ENCODE measurements at places on chromosomes 4 and X.

- H3K27me3 ChIP-seq: no peaks in the 10 kb centered on the region
- no peak for DNase-seq
- 0 out of 2 replicates have a peak, but pooled peaks cover 5% of the 10 kb centered on the region for H3K36me3 ChIP-seq
- H3K4me1 ChIP-seq: no peaks in the 10 kb centered on the region
Measured at GRCh38 chr4:146202665-146203064, 11.7 kb upstream of the REELD1 start.

- no peaks in the 10 kb centered on the region for H3K36me3 ChIP-seq
- H3K27me3 ChIP-seq: no peaks in the 10 kb centered on the region
- peaks cover 16% of the 10 kb centered on the region for H3K4me1 ChIP-seq
- H3K27ac ChIP-seq: no peak overlapping the region
Measured at GRCh38 chr4:112910109-112910736, 139.2 kb upstream of the ANK2 start.

DNA sequence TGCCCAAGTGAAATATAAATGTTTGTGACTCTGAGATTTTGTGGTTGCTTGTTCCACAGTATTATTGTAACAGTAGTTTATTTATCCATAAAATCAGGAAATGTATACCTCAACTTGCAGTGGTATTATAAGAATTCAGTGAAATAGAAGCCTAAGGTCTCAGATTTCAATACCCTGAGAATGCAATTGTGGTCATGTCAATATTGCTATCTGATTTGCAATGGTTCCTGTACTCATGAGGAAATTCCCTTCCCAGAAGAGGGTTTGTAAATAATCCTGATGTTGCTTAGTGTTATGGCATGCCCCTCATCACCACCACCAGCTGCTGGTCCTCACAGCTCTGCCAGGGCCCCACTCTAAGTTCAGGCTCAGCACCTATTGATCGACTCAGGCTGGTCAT lies 67.8 kb downstream of the SLC34A2 start:
- no peak for DNase-seq
- H3K27me3 ChIP-seq: peaks cover 3% of the 10 kb centered on the region
- no peak overlapping the region for H3K4me3 ChIP-seq
- H3K27ac ChIP-seq: no peak overlapping the region

DNA sequence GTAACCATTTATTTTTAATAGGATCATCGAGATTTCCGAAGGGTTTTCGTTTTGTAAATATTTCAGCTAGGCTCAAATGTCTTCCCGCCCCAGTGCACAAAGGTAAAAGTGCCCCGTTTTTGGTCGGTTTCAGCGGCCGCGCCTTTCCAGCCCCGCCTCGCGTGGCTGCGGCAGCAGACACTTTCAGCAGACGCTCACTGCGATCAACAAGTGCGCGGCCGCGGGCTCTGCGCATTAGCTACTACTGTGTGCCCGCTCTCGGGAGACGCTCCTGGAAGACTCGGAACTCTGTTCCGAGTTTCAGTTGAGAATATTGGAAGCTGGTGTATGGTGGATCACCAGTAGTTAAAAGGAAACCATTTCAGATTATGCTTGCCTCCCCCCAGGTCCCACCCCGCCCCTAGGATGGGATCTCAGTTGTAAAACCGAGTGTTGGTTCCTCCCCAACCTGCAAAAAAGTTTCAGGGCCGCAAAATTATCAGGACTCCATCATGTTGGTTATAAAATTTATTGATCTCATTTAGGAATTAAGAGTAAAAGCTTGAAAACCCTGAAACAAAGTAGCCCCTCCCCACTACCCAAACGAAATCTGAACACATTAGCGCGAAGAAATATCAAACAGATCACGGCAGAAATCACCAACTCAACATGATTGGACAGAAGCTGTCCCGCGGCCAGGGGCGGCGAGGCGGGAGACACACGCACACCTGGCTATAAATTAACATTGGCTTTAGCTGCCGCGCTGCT lies 2.2 kb downstream of the SOX3 start:
- H3K4me1 ChIP-seq: no peaks in the 10 kb centered on the region
- no peaks in the 10 kb centered on the region for H3K36me3 ChIP-seq
- no peak overlapping the region for H3K4me3 ChIP-seq
- H3K27me3 ChIP-seq: peaks cover 25% of the 10 kb centered on the region
- no peak overlapping the region for H3K27ac ChIP-seq

DNA sequence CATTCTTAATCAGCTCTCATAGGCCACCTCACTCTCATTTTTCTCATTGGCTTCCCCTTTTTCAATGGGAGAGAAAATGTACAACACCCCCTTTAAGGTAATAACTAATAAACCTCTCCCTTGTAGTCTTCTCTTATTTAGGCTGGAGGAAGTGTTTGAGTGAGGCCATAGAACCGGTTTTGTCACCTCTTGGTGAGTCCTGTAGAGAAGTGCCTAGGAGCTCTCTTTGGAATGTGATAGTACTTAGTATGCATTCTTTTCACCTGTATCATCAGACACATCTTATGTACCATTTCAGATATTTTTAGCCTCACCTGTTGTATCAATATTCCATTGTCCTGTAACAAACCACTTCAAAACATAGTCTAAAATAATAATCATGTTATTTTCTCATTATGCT lies 3.5 kb upstream of the TAB3 start:
- no peaks in the 10 kb centered on the region for H3K36me3 ChIP-seq
- no peak for DNase-seq
- H3K4me3 ChIP-seq: no peak overlapping the region
- no peak overlapping the region for H3K27ac ChIP-seq
- no peaks in the 10 kb centered on the region for H3K27me3 ChIP-seq

DNA sequence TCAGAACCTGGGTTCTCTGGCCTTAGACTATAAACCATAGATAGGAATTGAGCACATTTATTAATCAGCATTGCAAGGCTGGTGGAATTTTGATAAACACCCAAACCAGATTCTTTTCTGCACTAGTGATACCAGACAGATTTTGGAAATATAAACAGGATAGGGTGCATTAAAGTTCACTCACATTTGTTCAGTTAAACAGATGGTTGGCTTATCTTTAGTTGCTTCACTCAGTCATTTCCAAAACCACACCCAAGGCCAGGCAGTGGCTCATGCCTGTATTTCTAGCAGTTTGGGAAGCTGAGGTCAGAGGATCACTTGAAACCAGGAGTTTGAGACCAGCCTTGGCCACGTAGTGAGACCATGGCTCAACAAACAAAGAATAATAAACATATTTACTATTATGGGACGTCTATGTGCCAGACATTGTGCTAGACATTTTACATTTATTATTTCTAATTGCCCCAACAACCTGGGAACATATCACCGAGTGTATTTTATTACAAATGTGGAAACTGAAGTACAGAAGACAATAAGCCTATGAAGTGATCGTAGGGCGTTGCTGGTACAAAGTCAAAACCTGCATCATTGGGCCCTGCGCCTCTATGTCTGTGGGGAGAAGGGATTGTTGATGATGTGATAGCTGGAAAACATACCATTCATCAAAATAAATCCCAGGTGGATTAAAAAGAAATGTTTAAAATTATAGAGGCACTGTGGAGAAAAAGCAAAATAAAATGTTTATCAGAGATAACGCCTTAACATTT lies 15.0 kb downstream of the ADD1 start:
- no peak for DNase-seq
- H3K4me3 ChIP-seq: no peak overlapping the region
- H3K27ac ChIP-seq: peak overlapping the region; percentile 61
- H3K27me3 ChIP-seq: no peaks in the 10 kb centered on the region
- H3K36me3 ChIP-seq: peaks cover 14% of the 10 kb centered on the region

DNA sequence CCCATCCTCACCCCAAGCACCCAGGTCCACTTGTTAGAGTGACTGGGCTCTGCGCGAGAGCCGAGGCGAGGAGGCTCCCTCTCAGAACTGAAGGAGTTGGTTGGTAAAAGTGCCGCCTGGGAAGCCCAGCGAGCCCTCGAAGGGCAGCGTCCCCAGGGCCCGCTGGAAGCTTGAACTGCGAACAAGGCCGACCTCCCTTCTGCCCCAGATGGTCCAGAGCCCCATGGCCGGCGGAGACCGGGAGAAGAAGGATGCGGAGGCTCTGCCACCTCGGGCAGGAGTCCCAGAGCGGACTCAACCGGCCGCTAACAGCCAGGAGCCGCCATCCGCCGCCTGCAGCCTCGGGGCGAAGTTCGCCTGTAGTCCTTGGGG lies 116.3 kb upstream of the TEX13C start:
- H3K36me3 ChIP-seq: no peaks in the 10 kb centered on the region
- H3K4me3 ChIP-seq: no peak overlapping the region
- H3K27me3 ChIP-seq: peaks cover 4% of the 10 kb centered on the region
- no peak overlapping the region for H3K27ac ChIP-seq
- H3K4me1 ChIP-seq: no peaks in the 10 kb centered on the region

- H3K4me3 ChIP-seq: 0 out of 2 replicates have a peak overlapping the region, but pooled peaks have one; percentile 20
- peaks cover 36% of the 10 kb centered on the region for H3K4me1 ChIP-seq
- no peaks in the 10 kb centered on the region for H3K27me3 ChIP-seq
- peak overlapping the region; percentile 89 for H3K27ac ChIP-seq
- peaks cover 12% of the 10 kb centered on the region for H3K36me3 ChIP-seq
Measured at GRCh38 chr4:8392591-8393190, 47.8 kb downstream of the ACOX3 start.

DNA sequence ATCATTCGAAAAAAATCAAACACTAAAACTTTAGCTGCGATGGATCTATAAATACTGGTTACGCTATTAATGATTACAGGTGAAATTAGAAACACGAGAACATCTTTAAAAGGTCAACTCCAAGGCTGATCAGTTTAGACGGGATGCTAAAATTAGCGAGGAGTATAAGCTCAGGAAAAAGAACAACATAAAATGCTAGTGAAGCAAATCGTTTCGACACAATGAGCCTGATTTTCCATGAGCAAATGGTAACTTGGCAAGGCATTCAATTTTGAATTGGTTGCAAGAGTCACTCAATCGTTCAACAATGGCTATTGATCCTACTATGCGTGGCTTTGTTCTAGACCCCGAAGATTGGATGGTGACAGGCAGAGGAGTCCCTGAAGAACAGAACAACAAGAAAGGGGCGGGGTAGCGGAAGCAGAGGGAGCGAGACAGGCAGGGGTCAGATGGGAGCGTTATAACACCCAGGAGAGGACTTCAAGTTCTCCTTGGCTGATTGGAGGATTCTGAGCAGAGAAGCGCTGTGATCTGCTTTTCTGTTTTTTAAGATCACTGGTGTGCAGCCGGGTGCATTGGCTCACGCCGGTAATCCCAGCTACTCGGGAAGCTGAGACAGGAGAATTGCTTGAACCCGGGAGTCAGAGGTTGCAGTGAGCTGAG lies 146.5 kb downstream of the RBM47 start:
- peaks cover 24% of the 10 kb centered on the region for H3K4me1 ChIP-seq
- no peak overlapping the region for H3K27ac ChIP-seq
- H3K4me3 ChIP-seq: no peak overlapping the region
- H3K27me3 ChIP-seq: no peaks in the 10 kb centered on the region

GRCh38 chrX:40148385-40149285 lies 50.9 kb upstream of the BCOR start:
- H3K27me3 ChIP-seq: no peaks in the 10 kb centered on the region
- DNase-seq: no peak
- no peaks in the 10 kb centered on the region for H3K36me3 ChIP-seq
- H3K4me1 ChIP-seq: peaks cover 7% of the 10 kb centered on the region

GRCh38 chr4:33316033-33316432 lies 2595.9 kb downstream of the PCDH7 start:
- H3K4me3 ChIP-seq: no peak overlapping the region
- H3K4me1 ChIP-seq: no peaks in the 10 kb centered on the region
- H3K27me3 ChIP-seq: no peaks in the 10 kb centered on the region
- no peak for DNase-seq
- no peak overlapping the region for H3K27ac ChIP-seq

DNA sequence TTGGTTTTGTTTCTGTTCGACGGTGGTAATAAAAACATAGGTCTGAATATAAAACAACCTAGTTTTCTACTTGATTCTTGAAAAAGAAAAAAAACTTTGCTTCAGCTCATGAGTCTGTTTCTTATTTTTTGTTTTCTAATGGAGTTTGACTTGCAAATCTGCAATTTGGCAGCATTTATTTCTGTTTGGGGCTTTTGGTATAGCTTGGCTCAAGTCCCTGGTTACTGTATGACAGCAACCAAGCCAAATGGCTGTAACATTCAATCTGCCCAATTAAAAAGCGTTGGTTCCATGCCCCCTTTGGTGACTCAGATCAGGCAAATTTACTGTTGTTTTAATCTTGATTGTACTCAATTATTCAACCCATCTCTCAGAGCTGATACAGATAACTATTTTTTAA lies 263.4 kb downstream of the GRIA3 start:
- peaks cover 9% of the 10 kb centered on the region for H3K4me1 ChIP-seq
- no peak overlapping the region for H3K27ac ChIP-seq
- no peak overlapping the region for H3K4me3 ChIP-seq
- no peaks in the 10 kb centered on the region for H3K36me3 ChIP-seq
- no peak for DNase-seq
- H3K27me3 ChIP-seq: no peaks in the 10 kb centered on the region

DNA sequence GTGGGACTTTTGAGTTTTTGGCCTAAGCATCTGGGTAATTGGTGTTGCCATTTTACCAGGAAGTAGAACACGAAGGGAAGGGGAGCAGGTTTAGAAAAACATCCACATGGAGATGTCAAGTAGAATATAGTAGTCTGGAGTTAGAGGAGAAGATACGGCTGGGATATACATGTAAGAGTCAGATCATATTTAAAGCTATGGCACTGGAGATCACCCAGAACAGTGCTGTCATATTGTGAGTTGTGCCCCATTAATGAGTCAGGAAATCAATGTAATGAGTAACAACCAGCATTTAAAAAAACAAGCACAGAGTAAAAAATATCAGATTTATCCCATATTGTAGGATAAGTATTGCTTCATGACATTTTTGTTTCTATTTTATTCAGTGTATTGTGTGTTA lies 4.2 kb downstream of the GSTCD start:
- H3K27me3 ChIP-seq: no peaks in the 10 kb centered on the region
- H3K4me1 ChIP-seq: peaks cover 42% of the 10 kb centered on the region
- DNase-seq: no peak
- H3K4me3 ChIP-seq: peak overlapping the region; percentile 1

- peaks cover 53% of the 10 kb centered on the region for H3K4me1 ChIP-seq
- H3K27me3 ChIP-seq: 0 out of 2 replicates have a peak, but pooled peaks cover 2% of the 10 kb centered on the region
- peak overlapping the region; percentile 30 for H3K4me3 ChIP-seq
- peaks cover 9% of the 10 kb centered on the region for H3K36me3 ChIP-seq
- no peak overlapping the region for H3K27ac ChIP-seq
Measured at GRCh38 chr4:176444741-176445140, 125.0 kb downstream of the SPCS3 start.
